ENCODE measurements at places on chromosomes 6 and 20.
A peak's percentile ranks its signal among the peaks of the same experiment; 100 is the strongest.

- peak; percentile 57 for DNase-seq
Observed at GRCh38 chr6:135901774-135902524, 50.4 kb downstream of the PDE7B start.

DNA sequence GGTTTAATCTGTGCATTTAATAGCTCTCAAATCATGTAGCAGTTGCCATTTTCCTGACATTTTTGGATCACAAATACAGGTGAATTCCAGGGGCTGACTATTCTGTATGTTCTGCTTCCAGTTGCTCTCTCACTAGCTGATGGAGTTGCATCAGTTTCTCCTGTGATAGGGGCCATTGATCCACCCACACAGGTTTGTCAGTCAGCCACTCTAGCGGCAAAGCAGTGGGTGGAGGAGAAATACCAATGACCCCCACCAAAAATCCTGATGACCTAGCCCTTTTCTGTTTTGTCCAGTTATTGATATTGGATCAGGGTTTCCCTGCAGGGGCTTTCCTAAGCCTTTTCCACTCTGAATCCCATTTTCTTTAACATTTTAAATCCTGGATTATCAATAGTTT, 72.3 kb upstream of the BTN3A2 start:
- DNase-seq = no peak

GRCh38 chr6:158663625-158664165, 13.8 kb downstream of the SYTL3 start:
- no peak for DNase-seq

- DNase-seq = no peak
Observed at GRCh38 chr6:82251942-82252341, 4.4 kb upstream of the IBTK start.

DNA sequence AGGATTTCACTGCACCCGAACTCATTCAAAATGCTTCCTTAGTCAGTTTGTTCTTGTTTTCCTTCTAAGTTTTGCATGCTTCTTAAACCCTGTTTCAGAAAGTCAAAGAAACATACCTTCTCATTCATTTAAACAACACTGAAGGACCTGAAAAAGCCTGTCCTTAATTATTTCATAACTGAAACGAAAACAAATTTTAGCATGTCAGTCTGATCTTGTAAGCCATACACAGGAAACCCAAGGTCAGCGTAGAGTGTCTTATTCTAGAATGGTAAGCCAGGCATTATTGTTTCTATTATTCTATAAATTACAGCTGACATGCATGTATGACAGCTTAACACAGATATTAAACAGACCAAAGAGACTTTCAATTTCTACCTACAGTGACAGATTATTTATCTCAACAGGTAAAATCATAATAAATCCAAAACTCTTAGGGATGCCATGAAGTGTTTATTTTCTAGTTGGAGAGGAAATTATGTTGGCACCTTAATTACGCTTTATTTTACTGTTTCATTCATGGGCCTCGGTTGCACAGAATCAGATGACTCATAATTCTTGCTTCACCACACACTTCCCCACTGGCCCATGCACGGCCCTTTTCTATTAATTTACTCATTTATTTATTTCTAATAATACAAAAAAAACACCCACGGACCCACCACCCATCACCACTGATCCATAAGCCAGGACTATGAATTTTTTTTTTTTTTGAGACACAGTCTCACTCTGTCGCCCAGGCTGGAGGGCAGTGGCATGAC, 39.3 kb upstream of the DUSP22 start:
- no peak for DNase-seq

DNA sequence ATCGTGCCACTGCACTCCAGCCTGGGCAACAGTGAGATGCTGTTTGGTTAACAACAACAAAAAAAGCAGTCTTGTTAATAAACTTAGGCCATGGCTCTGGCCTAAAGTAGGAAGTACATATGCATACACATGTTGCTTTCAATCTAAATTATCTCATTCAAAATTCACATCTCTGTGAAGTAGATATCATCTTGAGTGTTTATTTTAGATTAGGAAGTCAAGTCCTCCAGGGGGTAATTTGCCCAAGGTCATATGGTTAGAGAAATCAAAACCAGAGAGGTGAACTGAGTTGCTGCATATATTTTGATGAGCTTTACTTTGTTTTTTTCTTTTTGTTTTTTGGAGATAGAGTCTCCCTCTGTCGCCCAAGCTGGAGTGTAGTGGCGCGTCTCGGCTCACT, 52.8 kb downstream of the B4GALT5 start:
- DNase-seq = no peak

GRCh38 chr20:63854766-63855362, 6.4 kb upstream of the ABHD16B start:
- no peak for DNase-seq

DNA sequence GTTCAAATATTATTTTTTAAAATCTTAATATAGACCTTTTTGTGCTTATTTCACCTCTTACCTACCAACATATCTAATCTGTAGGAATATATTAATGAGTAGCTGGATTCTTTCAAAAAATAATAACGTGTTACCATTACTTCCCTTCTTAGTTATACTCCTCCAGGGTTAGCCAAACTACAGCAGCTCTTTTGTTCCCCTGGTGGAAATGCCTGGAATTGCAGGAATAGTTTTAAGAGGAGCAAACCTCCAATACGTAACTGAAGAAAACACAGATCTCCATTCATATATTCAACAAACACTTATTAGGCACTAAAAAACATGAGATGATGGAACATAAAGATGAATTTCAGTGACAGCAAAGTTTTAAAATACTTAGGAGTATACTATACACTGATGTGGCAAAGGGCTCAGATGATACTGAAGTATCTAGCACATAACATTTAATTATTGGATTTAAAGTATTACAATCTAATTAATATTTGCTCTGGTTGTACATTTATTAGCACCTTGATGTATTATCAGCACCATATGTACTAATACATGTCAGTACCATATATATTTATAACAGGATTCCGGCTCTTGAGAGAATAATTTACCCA, 78.3 kb downstream of the TBX18 start:
- no peak for DNase-seq

DNA sequence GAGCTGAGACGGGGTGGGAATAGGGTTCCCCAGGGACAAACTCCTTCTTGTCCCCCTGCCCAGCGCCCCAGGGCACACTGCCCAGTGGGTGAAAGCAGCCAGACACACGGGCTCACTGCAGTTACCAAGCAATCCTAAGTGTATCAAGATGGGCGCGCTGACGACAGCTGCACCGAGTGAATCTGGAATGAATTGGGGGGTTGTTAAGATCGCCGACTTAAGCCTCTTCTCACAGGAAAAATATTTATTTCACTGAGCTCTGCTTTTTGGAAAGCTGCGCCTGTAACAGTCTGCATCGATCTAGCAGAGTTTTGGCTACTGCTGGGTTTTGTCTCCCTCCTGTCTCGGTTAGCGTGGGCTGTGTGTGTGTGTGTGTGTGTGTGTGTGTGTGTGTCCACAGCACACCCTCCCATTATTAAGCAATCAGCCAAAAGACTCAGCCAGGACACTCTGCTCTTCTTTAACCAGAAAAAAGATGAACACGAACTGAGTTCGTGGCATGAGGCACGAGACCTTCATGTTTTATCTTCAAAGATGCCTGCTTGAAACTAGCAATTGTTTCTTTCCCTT, 35.9 kb downstream of the RIPOR3 start:
- DNase-seq = peak; percentile 62

DNA sequence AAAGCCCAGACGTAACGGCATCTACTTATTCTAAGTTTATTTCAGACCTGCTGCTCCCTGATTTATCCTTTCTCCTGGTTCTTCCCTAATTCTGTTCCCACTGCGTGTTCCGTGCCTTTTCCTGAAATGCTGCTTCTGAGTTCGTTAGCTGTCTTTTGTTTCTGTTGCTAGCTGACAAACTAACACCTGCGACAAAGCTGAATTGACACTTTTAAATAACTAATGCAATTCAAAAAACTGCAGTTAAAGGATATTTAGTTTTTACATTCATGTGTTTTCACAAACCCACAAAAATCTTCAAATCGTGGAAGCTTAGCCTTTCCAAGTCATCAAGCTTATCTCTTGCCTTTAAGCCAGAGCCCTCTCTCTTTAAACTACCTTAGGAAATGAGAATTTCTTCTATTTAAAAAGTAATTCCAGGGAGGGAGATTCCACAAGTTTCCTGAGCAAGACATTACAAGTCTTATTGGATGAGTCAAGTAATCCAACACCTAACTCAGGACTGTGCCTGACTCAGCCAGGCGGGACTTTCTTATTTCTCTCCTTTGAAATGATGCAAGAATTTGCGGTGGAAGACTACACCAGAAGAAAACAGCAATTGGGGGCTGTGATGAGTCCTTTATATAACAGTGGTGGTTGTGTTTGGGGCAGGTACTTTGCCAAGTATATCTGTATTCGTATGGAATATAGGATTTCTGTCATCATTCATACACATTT, 6.3 kb downstream of the ADTRP start:
- no peak for DNase-seq

GRCh38 chr6:96931198-96931597, 6.7 kb downstream of the KLHL32 start:
- DNase-seq = no peak

DNA sequence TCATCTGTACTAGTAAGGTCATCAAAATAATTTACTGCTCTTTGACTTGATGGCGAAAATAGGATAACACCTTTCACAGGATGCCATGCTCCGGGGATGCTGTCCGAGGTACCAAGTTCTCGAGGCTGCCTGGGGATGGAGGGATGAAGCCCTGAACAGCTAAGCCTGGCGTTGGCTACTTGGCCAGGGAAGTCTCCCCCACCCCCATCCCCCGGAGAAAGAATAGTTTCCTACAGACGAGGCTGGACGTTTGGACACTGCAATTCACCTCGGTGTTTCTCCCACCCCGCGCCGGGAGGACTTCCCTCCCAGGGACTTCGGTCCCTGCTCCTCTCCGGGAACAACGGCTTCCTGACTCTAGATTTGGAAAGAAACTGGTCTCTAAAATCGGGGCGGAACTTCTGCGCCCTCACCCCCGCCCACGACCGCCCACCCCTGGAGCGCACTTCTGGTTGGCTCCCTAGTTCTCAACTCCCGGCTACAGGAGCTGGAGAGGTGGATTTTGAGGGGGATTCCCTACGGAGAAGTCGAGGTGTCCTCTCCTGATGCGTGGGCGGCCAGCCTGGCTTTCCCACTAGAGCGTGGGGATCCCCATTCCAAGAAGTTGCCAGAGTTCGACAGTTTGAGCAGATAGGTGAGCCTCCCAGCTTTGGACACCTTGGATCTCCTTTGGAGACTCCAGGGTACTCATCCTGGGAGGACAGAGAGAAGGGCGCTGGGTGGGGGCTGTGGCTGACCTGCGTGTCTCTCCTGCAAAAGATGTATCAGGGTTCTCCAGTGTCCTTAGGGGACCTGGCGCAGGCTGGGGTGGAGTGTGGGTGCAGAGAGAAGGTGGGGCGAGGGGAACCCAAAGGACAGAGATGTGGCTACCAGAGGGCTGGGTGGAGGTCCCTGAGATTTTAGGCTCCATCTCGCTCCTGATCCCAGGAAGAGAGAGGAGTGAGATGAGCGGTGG, 1.1 kb downstream of the PCSK2 start:
- DNase-seq = peak; percentile 52

- no peak for DNase-seq
Observed at GRCh38 chr20:44969300-44969894, 3.1 kb downstream of the STK4 start.

DNA sequence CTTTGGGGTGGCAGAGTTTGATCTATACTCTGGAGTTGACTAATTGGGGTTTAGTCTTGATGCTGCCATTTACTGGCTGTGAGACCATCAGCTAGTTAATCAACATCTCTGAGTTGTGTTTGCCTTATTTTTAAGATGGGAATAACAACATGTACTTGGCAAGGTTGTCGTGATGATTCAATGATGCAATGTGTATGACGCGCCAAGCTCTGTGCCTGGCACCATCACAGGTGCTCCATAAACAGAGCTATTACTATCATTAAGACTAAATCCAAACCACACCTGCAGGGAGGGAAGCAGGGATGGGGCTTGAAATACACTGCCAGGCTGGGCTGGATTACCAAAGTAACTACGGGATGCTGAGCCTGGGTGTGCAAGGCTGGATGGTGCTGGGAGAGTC, 60.1 kb upstream of the E2F3 start:
- DNase-seq = no peak

- no peak for DNase-seq
Observed at GRCh38 chr6:163965426-163966348, 551.2 kb downstream of the QKI start.

GRCh38 chr6:116779573-116780164, 14.2 kb upstream of the FAM162B start:
- DNase-seq = no peak

GRCh38 chr6:108277831-108278230, 17.0 kb upstream of the SNX3 start:
- no peak for DNase-seq
